ENCODE measurements at places on chromosomes 16 and 17.

GRCh38 chr16:13052431-13052830 is 151.0 kb downstream of the SHISA9 start:
- no peak for DNase-seq

DNA sequence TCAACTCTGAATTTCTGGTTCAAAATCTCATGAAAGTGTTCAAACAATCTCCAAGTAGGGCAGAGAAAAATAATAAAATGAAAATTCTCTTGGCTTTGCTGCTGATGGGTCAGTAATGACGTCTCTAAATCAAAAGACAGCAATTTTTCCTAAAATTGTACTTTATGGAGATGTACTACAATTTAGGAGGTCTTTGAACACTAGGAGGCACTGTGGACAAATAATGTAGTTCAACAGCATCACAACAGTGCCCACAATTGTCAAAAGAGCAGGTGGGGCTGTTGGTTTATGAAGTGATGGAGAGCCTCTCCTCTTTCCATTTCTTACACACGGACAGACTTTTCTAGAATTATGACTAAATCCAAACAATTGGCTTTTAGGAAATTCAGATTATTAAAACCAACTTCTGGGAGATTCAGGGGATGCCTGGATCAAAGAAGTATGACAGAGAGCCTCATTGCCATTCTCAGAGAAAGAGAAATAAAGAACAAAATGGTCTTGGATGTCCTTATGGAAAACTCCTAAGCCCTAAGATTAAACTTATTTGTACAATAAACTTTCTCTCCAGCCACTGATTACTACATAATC is 23.8 kb downstream of the EZH1 start:
- peak; percentile 68 for DNase-seq

GRCh38 chr17:5509482-5509881 is 23.1 kb downstream of the MIS12 start:
- DNase-seq = no peak

GRCh38 chr17:21495281-21495680 is 119.1 kb downstream of the KCNJ12 start:
- DNase-seq = no peak

DNA sequence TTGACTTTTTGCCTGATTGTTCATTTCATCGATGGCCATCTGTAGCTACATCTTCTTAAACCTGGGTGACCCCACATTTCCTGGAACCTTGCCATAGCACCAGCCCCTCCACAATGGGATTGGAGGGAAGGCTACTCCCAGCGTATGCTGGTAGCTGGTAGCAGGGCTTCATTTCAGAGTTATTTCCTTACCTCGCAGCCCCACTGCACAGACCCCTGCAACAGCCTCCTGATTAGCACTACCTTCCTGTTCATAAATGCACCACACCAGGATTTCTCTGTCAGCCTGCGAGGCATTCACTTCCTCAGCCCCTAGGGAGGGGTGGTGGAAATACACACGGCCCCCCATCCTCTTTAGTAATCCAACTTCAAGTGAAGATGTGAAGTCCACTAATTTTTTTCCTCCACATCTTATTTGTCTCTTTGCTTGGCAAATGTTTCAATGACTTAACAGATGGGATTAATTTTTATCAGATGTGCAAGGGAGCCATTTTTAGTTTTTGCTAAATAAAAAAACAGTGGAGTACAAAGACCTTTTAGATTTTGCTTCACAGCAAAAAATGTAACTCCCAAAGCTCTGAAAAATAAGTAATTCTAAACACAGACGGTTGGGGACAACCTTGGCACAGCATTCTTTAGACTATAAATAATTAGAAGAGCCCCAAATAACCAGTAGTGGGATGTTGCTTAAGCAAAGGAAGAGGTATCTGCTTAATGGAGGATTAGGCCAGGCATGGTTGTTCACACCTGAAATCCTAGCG is 76.6 kb downstream of the CLEC16A start:
- DNase-seq = no peak

GRCh38 chr17:82257473-82257872 is 16.0 kb downstream of the CSNK1D start:
- peak; percentile 53 for DNase-seq

DNA sequence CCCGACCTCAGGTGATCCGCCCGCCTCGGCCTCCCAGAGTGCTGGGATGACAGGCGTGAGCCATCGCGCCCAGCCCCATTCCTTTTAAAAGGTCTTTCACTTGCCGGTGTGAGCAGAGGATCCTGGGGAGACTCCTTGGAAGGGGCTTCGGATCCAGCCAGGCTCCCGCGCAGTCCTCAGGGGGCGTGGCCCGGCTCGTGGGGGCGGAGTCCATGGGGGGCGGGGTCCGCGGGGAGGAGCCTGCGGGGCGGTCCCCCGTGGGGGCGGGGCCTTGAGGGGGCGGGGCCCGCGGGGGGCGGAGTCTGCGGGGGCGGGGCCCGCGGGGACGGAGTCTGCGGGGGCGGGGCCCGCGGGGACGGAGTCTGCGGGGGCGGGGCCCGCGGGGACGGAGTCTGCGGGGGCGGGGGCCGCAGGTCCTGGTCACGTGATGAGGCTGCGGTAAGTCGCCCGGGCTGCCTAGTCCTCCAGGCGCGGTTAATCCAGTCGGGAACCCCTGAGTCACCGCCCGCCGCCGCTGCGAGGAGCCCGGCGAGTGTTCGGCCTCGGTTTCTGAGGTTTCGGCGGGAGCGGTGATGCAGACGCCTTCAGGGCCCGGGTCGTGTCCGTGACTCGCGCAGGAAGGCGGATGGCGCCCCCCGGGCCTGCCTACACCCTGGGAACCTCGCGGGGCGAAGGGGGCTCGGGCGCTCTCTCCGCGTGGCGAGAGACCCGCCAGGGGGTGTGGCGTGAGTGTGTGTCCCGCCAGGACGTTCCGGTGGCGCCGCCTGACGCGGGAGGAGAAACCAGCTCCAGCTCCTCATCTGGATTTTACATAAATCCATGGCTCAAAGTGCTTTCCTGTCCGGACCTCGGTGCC is 23.6 kb upstream of the ABR start:
- DNase-seq = peak; percentile 47

- DNase-seq = no peak
Measured at GRCh38 chr16:53061256-53061655, 6.5 kb downstream of the CHD9 start.

- DNase-seq = no peak
Measured at GRCh38 chr17:46972346-46972745, 6.7 kb downstream of the RPRML start.

DNA sequence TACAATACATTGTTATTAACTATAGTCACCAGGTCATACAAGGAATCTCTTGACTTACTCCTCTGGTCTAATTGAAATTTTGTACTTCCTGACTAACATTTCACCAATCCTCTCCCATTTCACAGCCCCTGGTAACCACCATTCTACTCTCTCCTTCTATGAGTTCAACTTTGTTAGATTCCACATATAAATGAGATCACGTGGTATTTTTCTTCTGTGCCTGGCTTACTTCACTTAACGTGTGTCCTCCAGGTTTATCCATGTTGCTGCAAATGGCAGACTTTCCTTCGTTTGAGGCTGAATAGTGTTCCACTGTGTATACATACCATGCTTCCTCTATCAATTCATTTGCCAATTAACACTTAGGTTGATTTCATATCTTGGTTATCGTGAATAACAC is 128.5 kb downstream of the CHD9NB start:
- no peak for DNase-seq

GRCh38 chr17:66737524-66737923 is 97.4 kb upstream of the CACNG5 start:
- no peak for DNase-seq

DNA sequence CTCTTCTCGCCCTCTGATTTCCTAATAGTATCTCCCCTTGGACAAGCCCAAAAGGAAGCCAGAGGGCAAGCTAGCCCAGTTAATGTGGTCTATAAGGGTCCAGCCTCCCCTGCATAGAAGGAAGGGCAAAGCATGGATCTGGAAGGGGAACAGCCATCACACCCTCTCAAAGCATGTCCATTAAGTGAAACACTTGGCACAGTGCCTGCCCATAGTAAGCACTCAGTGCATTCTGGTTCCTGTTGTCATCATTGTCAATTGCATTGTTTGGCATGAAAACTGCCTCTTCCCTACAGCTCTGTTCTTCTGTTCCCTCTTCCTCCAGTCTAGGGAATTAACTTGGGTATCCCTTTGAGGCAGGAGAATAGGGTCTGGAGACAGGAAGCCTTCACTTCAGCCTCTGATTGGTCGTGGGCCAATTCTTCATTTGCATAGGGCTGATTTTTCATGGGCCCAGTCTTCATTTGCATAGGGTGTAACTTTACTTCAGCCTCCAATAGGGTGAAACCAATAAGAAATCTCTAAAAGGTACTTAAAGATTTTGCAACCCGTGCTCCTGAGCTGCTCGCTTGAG is 81.4 kb downstream of the C17orf67 start:
- DNase-seq = no peak

DNA sequence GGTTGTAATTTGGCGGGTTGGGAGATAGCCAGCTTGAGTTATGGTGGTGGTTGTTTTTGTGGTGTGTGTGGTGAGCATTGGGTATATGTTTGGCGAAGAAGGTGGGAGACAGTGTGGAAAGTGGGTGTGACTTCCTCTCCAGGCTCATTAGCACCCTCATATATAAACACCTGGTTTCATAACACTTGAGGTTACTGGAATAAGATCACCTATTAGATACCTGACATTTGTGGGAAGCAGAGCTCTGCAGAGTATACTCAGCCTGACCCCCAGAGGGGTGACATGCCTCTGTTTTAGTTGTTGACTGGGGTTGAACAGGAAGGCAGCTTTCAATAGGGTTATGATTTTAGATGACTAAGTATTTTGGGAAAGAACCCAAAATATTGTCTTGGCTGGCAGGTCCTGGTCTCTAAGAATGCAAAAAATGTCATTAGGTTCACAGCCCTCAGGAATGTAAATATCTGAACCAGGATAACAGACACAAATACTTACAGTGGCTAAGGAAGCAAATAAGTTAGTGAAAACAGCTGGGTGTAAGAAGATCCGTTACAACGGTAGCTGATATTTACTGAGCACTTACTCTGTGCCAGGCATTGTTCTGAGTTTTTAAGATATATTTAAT is 18.3 kb upstream of the EFCAB13 start:
- DNase-seq = no peak

- DNase-seq = no peak
Measured at GRCh38 chr16:74923766-74924460, 61.0 kb downstream of the WDR59 start.

- DNase-seq = no peak
Measured at GRCh38 chr17:82980632-82981031, 98.8 kb upstream of the METRNL start.

DNA sequence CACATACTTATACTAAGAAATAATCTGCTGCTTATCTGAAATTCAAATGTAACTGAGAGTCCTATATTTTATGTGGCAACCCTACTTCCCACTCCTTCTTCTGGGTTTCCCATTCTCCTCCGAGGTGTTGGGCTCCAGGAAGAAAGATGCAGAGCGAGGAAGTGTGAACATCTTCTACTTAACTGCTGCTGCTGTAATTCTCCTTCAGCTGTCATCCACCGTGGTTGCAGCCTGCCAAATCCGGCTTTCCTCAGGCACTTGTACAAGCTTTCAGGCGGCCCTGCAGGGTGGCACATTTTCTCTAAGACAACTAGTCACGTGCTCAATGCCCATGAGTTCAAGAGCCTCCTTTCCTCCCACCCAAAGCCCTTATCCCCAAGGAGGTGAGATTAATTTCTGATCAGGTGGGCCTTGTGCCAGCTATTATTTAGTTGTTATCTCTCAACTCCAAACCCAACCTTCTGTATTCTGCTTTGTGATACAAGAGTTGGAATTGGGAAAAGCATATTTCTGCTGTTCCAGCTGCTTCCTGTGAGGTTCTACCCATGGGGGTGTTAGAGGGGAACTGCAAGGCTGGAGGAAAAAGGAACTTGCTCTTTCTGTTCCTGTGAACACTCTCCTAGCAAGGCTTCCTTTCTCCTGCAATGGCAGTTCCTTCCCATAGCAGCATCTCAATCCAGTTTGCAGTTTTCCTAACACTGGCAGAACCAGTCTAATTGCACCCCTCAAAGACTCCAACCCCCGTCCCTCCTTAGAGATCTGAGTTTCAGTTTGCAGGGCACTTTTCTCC is 67.6 kb upstream of the RBBP6 start:
- no peak for DNase-seq

- no peak for DNase-seq
Measured at GRCh38 chr16:27103954-27104353, 37.2 kb downstream of the C16orf82 start.

- DNase-seq = no peak
Measured at GRCh38 chr17:39486242-39486641, 25.0 kb downstream of the CDK12 start.

DNA sequence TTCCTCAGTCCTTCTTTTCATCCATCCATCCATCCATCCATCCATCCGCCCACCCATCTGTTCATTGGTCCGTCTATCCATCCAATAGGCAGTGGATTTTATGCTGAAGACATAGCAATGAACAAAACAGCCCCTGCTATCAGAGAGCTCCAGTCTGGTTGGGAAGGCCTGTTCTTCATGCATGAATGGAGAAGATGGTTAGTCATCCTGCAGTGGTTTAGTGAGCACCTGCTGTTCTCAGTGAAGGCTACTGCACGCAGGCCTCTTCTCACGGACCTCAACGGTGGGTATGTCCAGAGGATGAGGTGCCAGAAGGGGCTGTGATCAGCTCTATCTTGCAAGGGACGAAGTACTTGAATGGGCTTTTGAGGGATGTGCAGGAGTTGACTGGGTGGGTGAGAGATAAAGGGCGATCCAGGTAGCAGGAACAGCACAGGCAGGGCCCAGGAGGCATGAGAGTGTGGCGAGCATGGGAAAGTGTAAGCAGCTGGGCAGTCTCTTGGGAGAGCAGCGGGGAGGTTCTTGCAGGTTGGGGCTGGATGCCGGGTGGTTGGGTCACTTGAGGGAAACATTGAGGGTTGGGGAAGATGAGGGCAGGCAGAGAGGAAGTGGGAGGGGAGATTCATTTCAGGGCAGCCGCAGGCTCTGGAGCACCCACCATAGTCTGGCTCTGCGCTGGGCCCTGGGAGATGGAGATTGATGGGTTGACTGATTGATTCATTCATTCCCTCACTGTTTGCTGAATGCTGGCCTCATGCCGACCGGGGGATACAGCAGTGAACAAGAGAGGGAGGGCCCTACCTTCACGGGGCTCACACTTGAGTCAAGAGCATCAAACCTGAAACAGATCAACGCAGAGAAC is 115.0 kb upstream of the CIBAR2 start:
- no peak for DNase-seq

GRCh38 chr16:85537795-85538401 is 75.2 kb upstream of the GSE1 start:
- DNase-seq = no peak

DNA sequence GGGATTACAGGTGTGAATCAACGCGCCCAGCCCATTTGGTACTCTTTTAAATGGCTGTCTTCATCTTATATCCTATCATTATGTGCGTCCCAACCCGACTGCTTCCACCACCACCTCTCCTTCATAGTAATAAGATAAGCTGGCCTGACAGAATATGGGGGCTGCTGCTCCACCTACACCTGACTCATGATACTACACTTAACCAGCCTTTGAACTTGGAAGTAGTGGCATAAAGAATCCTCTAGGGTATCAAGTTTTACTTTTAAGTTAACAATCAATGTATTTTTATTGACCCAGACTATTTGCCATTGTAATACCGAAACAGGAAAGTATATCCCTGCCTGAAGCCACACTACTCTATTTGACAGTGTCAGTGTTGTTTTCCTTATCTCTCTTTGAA is 18.8 kb downstream of the PDZD9 start:
- DNase-seq = no peak

All from CD4-positive, alpha-beta memory T cell (primary cell).